ENCODE measurements at places on chromosomes 4 and X.

GRCh38 chr4:85114526-85114925 lies 148.0 kb upstream of the WDFY3 start:
- DNase-seq = no peak

- peak; percentile 2 for DNase-seq
These were observed 194.8 kb downstream of the CHRDL1 start for GRCh38 chrX:110600745-110601310.

DNA sequence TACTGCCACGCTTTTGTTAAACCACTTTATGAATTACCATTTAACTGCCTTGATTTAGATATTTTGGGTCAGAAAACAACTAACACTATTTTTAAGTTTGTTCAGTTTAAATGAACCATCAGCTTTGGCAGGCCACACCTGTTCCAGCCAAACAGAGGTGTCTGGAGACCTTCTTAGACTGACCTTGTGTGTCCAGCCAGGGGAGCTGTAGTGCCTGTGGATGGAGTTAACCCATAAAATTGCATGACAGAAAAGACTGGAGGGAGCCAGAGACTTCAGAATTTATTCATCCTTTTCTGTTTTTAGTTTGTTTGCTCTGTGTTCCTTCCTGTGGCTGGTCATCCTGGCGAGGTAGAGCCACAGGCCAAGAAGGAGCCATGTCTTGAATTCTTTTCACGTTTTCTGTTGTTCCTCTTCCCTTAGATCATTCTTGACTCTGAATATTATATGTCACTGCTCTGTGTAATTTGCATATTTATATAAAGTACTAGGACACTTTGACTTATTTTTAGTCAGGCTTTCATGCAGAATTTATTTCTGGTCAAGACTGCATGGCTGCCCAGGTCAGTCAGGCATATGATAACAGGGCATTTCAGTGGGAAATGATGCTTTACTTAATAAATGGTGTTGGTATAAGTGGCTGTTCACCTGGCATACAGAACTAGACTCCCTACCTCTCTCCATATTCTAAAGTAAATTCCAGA lies 26.7 kb downstream of the HERC3 start:
- DNase-seq = no peak

GRCh38 chrX:154751203-154751668 lies 359 bp upstream of the GAB3 start:
- DNase-seq = no peak

DNA sequence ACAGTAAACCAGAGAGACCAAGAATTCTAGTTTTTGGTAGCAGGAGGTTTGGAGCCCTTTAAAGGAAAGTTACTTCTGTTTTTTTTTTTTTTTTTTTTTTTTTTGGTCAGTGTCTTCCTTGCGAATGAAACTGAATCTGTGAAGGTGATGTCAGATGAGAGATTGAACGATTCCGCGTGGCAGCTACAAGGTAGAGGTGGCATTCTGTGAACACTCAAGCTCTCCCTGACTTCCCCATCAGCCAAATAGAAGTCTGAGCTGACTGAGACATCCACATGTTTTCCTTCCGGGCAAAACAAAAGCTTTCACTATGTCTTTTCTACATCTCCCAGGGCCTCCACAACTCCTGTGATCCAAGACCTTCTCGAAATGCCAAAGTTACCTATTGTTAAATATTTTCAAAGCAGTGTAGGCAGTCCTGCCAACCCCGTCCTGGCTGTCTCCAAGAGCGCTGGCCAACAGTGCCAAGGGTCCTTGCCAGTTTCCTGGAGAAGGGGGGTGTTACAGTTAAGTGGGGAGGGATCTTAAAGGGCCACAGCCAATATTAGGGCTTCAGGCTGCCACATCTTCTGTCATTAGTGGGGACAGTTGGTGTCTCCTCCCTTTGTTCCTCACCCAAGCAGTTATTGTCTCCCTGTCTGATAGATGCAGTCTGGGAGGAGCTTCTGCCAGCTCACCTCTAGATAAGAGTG lies 102.9 kb upstream of the SLC34A2 start:
- DNase-seq = peak; percentile 2

GRCh38 chr4:7001271-7001670 lies 41.9 kb upstream of the TADA2B start:
- DNase-seq = no peak

GRCh38 chr4:169295822-169296221 lies 25.1 kb upstream of the SH3RF1 start:
- no peak for DNase-seq

DNA sequence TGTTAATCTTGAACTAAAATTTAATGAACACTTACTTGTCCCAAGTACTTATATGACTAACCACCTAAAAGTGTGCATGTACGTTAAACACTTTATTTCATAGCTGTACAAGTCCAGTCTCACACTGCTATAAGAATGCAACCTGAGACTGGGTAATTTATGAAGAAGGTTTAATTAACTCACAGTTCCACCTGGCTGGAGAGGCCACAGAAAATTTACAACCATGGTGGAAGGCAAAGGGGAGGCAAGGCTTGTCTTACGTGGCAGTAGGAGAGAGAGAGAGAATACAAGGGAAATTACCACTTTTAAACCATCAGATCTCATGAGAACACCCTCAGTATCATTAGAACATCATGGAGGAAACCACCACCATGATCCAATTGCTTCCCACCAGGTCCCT lies 748.7 kb upstream of the HS3ST1 start:
- DNase-seq = no peak

DNA sequence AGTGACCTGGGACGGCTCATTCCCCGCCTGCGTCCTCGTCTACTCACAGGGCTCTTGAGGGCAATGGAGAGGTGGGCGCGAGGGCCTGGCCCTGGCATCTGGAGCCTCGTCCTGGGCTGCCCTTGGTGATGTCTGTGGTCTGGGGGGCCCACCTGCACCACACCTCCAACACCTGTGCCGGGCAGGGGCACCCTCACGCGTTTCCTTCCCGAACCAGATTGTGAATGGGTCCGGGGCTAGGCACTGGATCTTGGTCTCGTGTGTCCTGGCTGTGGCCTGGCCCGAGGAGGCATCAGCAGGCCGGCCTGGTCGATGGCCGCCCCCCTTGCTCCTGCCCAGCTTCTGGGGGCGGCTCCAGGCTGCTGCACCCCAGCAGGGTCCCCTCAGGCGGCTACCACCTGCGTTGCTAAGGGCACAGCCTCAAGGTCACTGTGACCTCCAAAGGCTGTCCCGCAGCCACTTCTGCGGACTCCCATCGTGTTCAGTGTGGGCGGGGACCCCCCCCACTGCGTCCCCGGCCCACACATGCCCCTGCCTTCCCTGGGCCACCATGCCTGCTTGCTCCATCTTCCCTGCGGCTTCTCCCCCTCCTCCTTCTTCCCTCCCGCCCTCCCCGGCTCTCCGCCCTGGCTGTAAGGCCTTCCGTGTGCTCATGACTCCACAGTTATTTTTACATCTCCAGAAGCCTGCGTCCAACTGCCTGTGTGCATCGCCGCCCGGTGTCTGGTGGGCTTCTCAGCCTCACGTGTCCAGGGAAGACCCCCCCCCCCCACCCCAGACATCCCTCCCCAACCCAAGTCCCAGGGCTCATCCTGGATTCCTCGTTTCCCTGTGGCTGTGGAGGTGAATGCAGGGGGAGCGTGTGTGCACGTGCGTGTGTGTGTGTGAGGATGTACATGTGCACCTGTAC lies 3.8 kb downstream of the DOK7 start:
- peak; percentile 25 for DNase-seq

GRCh38 chr4:88033309-88033708 lies 25.9 kb downstream of the PKD2 start:
- DNase-seq = peak; percentile 70

- DNase-seq = no peak
These were observed 56.5 kb upstream of the C4orf50 start for GRCh38 chr4:6074758-6075157.

DNA sequence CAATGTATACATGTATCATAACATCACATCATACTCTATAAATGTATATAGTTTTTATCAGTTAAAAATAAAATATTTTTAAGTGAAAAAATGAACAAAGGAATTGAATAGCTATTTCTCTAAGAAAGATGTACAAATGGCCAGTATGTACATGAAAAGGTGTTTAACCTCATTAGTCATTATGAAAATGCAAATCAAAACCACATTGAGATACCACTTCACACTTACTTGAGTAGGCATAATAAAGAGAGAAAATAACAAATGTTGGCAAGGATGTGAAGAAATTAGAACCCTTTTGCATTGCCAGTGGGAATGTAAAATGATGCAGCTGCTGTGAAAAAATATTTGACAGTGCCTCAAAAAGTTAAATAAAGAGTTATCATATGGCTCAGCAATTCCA lies 95.5 kb downstream of the IRS4 start:
- no peak for DNase-seq

- DNase-seq = no peak
These were observed 127.0 kb upstream of the DDIT4L start for GRCh38 chr4:100317032-100317864.

DNA sequence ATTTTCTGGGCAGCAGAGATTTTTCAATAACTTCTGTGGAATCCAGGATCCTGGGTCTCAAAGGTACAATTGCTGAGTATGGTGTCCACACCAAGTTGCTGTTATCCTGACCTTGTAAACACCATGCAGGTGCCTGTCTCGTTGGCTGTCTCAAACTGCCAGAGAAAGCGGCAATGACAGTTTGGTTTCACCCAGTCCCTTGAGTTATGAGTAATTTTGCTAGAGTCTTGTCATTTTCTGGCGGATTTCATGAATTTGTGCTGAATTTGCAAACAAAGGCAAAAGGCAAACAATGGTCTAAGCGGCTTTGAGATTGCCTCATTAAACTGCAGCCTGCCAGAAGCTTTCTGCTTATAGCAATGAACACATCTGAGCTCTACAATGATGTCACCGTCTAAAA lies 847.9 kb downstream of the RAB28 start:
- DNase-seq = no peak

- DNase-seq = no peak
These were observed 14.5 kb upstream of the MAML3 start for GRCh38 chr4:140168474-140168873.

DNA sequence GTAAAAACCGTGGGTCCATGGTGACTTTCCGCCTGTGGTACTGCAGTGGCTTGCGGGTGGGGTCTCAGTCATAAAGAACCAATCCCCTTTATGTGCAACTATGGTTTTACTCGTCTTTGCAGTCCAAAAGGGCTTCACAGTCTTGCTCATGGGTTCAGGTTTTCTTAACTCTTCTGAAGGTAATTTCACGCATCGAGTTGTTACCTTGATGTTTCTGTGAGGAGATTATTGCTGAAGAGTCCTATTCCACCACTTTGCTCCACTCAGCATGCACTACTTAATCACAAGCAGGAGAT lies 41.5 kb downstream of the F8 start:
- no peak for DNase-seq

DNA sequence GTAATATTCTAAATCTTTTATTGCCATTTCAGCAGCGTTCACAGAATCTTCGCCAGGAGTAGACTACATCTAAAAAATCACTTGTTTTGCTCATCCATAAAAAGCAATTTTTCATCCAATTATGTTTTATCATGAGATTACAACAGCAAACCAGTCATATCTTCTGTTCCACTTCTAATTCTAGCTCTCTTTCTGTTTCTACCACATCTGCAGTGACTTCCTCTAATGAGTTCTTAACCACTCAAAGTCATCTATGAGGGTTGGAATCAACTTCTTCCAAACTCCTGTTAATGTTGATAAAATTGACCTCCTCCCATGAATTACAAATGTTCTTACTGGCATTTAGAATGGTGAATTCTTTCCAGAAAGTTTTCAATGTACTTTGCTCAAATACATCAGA lies 174.4 kb upstream of the BRWD3 start:
- DNase-seq = no peak

GRCh38 chr4:82905205-82905604 lies 4.7 kb downstream of the THAP9 start:
- DNase-seq = no peak

- peak; percentile 89 for DNase-seq
These were observed 69.8 kb downstream of the ANXA3 start for GRCh38 chr4:78621395-78621794.

DNA sequence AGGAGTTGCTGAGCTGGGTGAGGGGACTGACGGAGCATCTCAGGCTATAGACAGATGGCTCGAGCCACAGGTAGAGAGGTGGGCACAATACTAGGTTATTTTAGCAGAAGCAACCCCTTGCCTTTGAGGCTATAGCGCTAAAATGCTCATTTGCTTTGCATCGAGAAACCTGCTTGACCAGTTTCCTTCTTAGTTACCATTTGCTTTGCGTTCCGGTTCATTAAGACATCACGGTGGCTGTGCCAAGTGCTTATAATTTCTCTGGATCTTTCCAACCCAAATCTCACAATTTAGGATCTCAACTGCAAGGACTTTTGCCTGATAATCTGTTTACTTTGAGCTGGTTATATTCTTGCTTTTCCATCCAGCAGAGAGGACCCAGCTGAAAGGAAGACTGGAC lies 40.8 kb downstream of the DLG3 start:
- no peak for DNase-seq

DNA sequence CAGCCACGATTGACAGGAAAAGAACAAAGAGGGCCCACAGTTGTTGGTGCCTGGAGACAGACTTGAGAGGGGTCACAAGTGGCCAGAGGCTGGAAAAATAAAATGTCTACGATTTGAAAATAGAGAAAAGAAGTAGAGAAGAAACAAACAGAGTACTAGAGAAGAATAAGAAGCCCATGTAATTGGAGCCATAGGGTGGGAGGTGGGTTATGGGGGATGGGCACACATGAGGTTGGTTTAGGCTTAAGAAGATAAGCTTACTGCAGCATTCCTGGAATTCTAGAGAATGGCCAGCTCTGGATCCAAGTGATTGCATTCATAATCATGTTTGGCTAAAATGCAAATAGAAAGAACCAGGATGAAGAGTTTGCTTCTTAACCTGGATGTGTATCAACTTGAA lies 210.7 kb downstream of the MAML3 start:
- DNase-seq = no peak

GRCh38 chr4:4663028-4663427 lies 121.2 kb upstream of the STX18 start:
- DNase-seq = no peak

- no peak for DNase-seq
These were observed 294.2 kb downstream of the GRIA2 start for GRCh38 chr4:157514711-157515110.

DNA sequence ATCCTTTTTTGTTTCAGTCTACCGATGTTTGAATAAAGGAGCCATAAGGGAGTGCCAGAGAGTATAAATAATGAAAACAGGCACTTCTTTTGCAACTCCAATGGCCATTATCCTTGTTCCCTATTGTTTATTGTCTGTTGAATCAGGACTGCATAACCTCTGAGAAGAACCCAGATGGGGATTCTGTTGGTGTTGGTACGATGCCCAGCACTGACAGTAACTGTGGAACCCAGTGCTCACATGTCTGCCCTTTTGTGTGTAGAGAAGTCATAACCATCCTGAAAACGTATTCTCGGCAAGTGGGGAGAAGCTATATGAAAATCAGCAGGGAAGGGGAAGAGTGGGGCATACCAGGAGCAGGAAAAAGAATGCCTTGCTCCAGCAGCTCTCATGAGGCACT lies 195.1 kb upstream of the EDNRA start:
- no peak for DNase-seq

- no peak for DNase-seq
These were observed 129.7 kb upstream of the SMAD1 start for GRCh38 chr4:145351922-145352321.

DNA sequence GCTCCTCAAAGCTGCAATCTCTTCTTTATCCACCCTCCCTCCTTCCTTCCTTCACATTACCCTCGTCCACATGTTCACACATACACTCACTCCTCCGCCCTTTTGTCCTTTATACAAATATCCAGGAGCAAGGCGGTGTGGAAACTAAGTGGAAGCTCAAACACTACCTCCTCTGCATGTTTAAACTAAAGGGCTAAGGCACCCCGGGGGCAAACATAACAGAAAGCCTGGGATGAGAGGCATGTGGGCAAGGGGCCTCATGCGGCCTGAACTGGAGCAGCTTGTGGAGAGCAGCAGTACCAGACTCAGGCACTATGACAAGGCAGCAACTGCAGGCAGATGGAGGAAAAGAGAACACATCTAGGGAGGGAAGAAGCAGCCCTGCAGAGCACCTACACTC lies 9.5 kb downstream of the MAB21L2 start:
- no peak for DNase-seq
